BJ (cell line): ENCODE measurements at places on chromosomes 2 and 18.

DNA sequence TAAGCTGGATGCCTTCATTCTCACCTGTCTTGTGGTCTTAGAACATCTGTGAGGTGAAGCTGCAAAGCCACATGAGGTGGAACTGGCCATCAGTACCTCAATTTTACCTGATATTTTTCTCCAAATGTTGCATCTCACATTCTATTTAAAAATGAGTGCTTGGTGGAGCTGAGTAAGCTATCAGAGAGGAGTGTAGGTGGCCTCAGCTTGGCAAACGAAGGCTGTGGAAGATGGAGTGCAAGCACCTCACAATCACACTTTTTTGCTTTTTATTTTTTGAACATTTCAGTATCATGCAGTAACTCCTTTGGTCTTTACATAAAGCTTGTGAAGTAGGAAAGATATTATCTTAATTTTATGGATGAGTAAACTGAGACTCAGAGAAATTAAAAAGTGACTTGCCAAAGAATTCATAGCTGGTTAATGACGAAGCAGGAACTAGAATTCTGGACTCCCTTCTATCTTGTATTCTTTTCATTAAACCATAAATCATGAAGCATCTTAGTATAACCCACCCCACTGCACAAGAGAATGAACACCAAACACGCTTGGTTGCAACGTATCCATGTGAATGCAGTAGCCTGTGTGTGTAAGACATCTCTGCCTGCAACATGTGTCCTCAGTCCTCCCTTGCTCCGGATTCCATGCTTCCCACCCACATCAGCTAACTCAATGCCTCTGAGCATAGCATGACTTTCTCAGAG is 27.2 kb downstream of the C2orf49 start:
- peak; percentile 56 for DNase-seq

GRCh38 chr2:131063501-131064283 is 29.6 kb downstream of the FAM168B start:
- DNase-seq: no peak

GRCh38 chr2:158337018-158337417 is 119.5 kb downstream of the CCDC148 start:
- no peak for DNase-seq

GRCh38 chr18:34528177-34528576 is 181.9 kb upstream of the DTNA start:
- no peak for DNase-seq

DNA sequence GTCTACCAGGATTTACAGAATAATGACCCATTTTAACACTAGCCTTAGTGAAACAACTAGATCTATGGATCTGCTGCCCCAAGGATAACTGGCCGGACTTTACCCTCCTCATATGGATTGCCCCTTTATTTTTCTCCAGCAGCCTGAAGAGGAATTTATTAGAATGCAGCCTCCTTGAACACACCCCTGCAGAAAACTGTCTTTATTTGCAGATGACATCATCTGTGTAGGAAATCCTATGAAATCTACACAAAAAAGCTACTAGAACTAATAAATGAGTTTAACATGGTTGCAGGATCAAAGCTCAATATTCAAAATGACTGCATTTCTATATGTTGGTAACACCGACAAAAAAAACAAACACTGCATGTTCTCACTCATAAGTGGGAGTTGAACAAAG is 29.6 kb downstream of the LBH start:
- no peak for DNase-seq

DNA sequence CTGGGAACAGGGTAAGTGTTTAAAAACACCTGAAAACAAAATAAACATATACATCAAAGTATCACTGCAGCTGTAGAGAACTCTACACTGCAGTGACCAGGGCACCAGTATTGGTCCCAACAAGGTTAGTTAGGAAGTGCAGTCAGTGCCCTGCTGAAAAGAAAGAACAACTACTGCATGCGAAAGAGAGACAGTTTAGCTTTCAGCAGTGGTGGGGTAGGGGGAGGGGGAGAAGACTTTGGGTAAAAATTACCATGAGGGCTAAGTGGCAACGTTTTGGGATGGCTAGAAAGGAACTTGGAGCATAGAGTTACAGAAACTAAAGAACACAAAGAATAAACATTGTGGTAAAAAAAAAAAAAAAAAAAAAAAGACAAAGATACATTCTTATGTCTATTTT is 112.1 kb downstream of the UPP2 start:
- DNase-seq: no peak

- DNase-seq: peak; percentile 92
Observed at GRCh38 chr2:133287709-133288108, 280.6 kb downstream of the NCKAP5 start.

- DNase-seq: no peak
Observed at GRCh38 chr2:177328056-177328455, 63.5 kb upstream of the NFE2L2 start.

GRCh38 chr18:63603355-63603754 is 16.2 kb downstream of the SERPINB13 start:
- no peak for DNase-seq

GRCh38 chr2:203989521-203989920 is 53.0 kb downstream of the ICOS start:
- no peak for DNase-seq

DNA sequence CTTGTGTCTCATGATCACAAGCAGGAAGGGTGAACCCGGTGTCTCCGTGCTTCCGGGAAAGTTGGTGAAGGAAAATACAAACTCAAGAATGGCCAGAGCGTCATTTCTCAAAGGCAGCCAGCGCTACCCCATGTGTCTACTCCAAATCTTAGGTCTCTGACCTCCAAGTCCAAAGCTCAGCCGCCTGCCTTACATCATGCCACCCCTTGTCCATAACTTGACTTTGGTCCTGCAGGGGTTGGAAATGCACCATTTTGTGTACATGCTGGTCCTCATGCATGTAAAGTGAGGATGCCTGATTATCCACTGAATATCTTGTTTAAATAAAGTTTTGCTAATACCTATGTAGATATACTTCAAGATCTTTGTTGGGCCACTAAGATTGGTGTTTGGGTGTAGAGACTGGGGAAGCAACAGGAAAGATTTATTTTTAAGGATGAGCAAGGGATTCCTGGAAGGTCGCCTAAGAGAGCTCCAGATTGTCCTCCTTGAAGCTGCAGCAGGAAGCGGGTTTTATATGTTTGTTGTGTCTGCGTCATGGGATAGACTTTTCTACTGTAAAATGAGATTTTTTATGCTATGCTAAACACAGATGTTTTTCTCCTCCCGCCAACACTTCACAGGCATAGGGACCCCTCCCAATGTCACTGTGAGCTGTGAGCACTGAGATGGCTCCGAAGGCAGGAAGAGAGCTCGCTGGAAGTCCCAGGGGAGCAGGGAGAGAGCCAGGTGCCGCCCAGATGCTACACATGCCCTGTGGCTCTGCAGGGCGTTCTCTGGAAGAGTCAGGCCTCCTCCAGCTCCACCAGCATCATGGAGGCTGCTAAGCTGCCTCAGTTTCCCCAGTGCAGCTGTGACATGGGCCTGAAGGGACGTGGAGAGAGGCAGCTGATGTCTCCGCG is 176.2 kb upstream of the HDAC4 start:
- DNase-seq: no peak

DNA sequence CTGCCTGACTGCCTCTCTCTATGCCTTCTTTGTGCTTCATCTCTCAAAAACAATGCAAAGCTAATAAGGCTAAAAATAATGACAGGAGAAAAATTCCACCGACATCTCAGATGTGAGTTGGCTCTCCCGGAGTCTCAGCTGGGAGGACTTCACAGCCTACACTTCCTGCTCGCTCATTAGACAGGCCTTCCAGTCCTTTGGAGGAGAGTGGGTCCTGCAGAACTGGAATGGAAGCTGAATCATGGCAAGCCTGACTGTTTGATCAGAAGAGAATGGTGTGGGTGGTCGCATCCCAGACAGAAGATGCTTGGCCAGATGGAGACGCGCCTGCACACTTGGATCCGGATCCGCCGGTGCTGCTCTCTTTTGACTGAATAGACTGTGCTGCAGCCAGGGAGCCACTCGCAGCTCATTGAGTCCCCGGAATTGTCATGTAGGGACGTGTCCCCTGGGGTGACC is 49.7 kb downstream of the TRIB2 start:
- no peak for DNase-seq

DNA sequence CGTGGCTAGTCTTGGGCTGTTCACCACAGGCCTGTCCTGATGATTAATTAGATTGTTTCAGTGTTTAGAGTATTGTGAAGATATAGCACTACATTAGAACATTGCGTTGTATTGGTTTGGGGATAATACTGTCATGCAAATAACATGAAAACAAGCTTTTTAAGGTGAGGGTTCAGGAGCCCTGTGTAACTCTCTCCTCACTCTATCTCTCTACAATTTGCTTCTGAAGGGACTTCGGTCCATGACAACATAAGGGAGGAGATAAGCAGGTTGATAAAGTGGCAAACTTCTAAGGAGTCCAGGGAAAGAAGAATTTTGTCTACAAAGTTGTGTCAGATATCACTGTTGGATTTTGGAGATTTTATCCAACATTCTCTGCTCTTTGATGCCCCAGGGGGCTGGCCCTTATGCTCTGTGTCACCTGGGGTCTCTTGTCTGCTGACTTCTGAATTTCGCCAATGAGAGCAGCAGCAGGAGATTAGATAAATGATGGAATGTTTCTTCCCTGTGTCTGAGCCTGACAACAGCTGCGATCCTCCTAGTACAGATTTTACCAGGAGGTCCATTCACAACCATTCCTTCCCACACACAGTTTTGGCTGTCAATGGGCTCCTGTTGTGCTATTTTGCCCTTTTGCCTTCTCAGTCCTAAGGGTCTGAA is 3.3 kb downstream of the TNP1 start:
- no peak for DNase-seq

DNA sequence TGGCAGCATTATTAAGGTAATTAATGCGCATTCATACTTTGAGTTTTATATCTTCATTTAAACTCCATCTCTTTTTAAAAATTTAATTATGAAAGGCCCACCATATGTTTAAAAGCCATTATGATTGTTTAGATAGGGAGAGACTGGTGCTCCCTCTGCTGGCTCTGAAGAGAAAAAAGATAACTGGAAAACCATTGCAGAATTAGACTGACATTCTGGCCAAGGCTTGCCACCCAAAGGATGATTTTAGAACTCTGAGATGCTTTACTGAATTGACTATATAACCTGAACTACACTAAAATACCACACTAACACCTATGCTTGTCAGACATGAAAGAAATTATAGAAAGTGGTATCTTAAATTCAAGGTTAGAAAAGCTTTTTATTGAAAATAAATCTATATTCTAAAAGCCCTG is 127.6 kb upstream of the SPOPL start:
- DNase-seq: no peak

GRCh38 chr18:53567929-53568574 is 656.4 kb downstream of the MBD2 start:
- DNase-seq: peak; percentile 1

- no peak for DNase-seq
Observed at GRCh38 chr2:96136129-96136720, 2.1 kb downstream of the ASTL start.

- no peak for DNase-seq
Observed at GRCh38 chr18:12247946-12248345, 6.2 kb upstream of the CIDEA start.

GRCh38 chr18:27582760-27583412 is 397.8 kb upstream of the CHST9 start:
- no peak for DNase-seq

DNA sequence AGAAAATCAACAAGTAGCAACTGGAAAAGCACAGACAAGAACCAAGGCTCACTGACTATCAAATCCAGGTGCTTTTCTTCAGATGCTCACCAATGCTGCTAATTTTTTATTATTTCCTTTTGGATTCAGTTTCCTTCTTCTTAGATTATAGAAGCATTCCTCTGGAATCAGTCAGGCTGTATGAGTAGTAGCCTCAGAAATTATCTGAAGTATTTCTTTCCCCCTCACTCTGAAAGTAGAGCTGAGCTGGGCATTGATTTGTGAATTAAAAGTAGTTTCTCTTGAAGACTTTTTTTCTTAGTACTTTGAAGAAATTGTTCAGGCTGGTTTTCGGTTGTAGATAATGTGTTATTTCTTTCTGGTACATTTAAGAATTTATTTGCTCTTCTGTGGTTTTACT is 273.7 kb downstream of the NOL4 start:
- no peak for DNase-seq

DNA sequence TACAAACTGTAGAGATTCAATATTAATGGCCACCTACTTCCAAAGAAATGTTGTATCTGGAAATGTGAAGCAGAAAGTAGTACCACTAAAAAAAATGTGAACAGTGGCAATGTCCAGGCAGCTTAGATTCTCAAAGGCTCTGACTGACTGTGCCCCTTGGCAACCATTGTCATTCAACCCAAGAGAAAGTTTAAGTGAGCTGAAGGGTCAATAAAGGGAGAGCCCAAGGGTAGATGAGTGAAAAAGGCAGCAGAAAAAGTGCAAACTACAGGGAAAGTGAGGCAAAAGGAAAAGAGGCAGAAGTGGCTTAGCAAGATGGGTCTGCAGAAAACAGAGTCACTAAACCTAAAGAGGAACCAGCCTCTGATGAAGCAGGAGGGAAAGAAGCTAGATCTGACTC is 802.9 kb downstream of the CPS1 start:
- no peak for DNase-seq

- peak; percentile 35 for DNase-seq
Observed at GRCh38 chr2:157304811-157305722, 20.6 kb downstream of the ERMN start.

GRCh38 chr2:6806604-6807003 is 59.1 kb downstream of the CMPK2 start:
- no peak for DNase-seq

GRCh38 chr2:120348134-120348736 is 2.3 kb downstream of the INHBB start:
- DNase-seq: no peak

- no peak for DNase-seq
Observed at GRCh38 chr2:192885569-192886160, 690.9 kb upstream of the TMEFF2 start.

- no peak for DNase-seq
Observed at GRCh38 chr2:209579230-209579749, 155.4 kb downstream of the MAP2 start.

- no peak for DNase-seq
Observed at GRCh38 chr2:10042301-10043161, 819 bp upstream of the KLF11 start.

- no peak for DNase-seq
Observed at GRCh38 chr2:73685764-73686438, 43.7 kb upstream of the NAT8 start.

DNA sequence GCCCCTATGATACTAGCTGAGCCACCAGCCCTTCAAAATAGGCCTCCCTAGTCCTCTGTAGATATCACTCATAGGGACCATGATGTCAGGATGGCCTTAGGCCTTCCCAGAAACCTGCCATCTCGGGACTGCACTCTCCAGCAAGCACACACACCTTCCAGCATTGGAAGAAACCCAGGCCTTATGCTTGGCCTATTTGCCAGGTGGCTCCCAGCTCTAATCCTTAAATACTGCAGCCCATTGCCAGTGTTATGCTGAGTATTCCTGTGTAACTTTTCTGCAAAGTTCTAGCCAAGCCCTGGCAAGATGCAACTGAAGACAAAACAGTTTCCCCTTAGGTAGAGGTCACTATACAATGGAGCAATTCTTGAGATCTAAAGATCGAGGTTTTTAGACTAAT is 316.5 kb downstream of the SETBP1 start:
- DNase-seq: no peak

DNA sequence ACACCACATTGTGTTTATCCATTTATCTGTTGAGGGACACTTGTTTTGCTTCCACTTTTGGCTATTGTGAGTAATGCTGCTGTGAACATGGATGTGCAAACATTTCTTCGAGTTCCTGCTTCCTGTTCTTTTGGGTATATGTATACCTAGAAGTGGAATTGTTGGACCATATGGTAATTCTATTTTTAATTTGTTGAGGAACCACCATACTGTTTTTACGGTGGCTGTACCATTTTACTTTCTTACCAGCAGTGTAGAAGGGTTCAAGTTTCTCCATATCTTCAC is 23.1 kb downstream of the ANXA4 start:
- no peak for DNase-seq
